ENCODE measurements at places on chromosomes 1 and 21. TPM values are rescaled to one million over a fixed set of nuclear protein-coding genes. Genes with fewer than 3 reads are reported as not detected.

Gene ABCA4
- total RNA-seq, result 0.14 TPM

Gene RGS18
- not detected for total RNA-seq

Gene FNDC5
- not detected for total RNA-seq

Gene CFHR4
- total RNA-seq, result not detected

DNA sequence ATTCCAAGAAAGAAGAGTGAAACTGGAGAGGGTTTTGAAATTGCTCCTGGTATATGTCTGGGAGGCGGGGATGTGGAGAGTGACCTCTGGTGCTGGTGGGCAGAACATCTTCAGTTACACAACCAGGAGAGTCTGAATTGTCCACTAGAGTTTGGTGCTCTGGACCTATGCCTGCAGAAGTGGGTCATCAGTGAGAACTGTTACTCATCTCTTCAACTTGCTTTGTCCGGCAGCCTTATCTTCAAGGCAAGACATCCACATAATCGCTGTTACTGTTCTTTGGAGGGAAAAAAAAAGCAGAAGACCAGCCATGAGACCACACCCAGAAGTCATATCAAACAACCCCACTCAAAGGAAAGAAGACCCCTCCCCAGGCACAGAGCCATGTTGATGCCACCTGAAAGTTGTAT is 14.9 kb downstream of the SH2D1B start:
- H3K4me3 ChIP-seq, result no peak overlapping the region
- DNase-seq, result no peak
- H3K4me1 ChIP-seq, result no peaks in the 10 kb centered on the region
- peaks cover 19% of the 10 kb centered on the region for H3K27me3 ChIP-seq
- H3K36me3 ChIP-seq, result no peaks in the 10 kb centered on the region
- H3K27ac ChIP-seq, result no peak overlapping the region

DNA sequence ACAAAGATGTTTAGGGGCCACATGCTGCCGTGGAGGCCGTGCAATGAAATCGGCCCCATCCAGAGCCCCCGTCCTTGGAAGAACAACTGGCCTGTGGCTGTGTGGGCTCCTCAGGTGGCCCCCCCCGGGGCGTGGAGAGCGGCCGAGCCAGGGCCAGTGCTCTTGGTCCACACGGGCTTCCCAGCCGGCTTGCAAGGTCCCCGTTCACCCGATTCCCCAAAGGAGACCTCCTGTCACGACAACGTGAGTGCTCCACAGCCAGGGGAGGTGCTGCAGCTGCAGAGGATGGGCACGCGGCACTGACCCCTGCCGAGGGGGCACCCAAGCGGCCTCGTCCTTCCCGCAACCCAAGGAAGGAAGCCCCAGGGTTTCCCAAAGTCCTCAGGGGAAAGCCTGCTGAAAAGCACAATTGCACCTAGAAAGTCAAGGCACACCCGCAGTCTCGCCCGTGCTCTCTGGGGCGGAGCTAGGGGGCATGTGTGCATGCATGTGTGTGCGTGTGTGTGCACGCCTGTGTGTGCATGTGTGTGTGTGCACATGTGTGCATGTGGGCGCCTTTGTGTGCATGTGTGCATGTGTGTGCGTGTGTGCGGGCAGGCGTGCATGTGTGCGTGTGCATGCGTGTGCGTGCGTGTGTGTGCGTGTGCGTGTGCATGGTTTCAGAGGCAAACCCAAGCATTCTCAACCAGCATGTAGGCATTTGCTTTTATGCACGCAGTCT is 48.2 kb downstream of the SLX9 start:
- no peaks in the 10 kb centered on the region for H3K27me3 ChIP-seq
- H3K27ac ChIP-seq, result no peak overlapping the region
- H3K4me1 ChIP-seq, result no peaks in the 10 kb centered on the region
- H3K4me3 ChIP-seq, result no peak overlapping the region

GRCh38 chr21:31414263-31415000 is 70.4 kb upstream of the TIAM1 start:
- no peaks in the 10 kb centered on the region for H3K27me3 ChIP-seq
- no peak for DNase-seq
- H3K4me3 ChIP-seq, result no peak overlapping the region
- peaks cover 7% of the 10 kb centered on the region for H3K36me3 ChIP-seq

DNA sequence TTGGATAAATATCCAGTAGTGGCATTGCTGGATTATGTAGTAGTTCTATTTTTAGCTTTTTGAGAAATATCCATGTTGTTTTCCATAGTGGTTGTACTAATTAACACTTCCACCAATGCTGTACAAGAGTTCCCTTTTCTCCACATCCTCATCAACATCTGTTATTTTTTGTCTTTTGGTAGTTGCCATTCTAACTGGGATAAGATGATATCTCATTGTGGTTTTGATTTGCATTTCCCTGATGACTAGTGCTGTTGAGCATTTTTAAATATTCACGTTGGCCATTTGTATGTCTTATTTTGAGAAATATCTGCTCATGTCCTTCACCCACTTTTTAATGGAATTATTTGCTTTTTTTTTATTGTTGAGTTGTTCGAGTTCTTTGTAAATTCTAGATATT is 183.9 kb downstream of the PTPRU start:
- no peak for DNase-seq
- no peaks in the 10 kb centered on the region for H3K36me3 ChIP-seq
- no peak overlapping the region for H3K27ac ChIP-seq
- no peaks in the 10 kb centered on the region for H3K4me1 ChIP-seq
- no peak overlapping the region for H3K4me3 ChIP-seq

DNA sequence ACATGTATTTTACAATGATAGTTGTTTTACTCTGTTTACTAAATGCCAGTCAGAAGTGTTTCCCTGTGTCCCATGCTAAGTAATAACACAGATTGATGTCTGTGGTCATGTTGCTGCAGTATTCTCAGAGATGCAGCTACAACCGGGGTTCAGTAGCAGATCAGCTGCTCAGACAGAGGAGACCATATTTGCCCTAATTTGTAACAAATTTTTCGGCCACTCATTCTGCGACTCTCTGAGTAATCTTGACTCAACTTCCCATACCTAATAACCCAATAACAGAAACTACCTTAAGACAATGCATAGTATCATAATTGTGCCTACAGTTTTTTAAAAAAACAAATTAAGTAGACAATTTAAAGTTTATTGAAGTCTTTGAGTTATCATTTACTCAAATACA is 32.6 kb downstream of the NIBAN1 start:
- H3K36me3 ChIP-seq, result peaks cover 3% of the 10 kb centered on the region
- H3K27ac ChIP-seq, result peak overlapping the region; percentile 35
- H3K27me3 ChIP-seq, result no peaks in the 10 kb centered on the region
- H3K4me1 ChIP-seq, result peaks cover 30% of the 10 kb centered on the region
- no peak overlapping the region for H3K4me3 ChIP-seq

GRCh38 chr21:15713412-15713811 is 16.4 kb upstream of the USP25 start:
- H3K27ac ChIP-seq, result no peak overlapping the region
- H3K36me3 ChIP-seq, result no peaks in the 10 kb centered on the region
- no peaks in the 10 kb centered on the region for H3K4me1 ChIP-seq
- H3K27me3 ChIP-seq, result peaks cover 4% of the 10 kb centered on the region

DNA sequence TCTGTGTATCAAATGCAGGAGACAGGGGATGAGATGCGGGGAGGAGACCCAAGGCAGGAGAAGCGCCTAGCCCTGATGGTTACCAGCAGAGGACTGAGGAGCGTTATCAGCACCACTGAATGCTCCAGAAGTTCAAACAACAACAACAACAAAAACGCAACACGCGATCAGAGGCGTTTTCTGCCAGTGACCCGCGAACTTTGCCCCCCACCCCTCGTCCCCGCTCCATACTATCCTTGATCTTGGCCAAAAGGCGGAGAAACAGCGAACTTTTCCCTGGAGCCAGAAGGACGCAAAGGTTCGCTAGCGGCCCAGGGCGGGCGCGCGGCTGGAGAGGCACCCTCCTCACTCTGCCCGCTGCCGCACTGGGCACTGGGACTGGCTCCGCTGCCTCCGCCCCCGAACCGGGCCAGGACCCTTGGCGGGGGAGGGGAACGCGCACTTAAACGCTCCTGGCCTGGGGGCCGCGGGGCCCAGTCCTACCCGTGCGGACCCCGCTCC is 699 bp downstream of the ECHDC2 start:
- no peaks in the 10 kb centered on the region for H3K36me3 ChIP-seq
- no peak overlapping the region for H3K27ac ChIP-seq
- peaks cover 27% of the 10 kb centered on the region for H3K4me1 ChIP-seq
- no peak for DNase-seq
- no peaks in the 10 kb centered on the region for H3K27me3 ChIP-seq
- H3K4me3 ChIP-seq, result peak overlapping the region; percentile 84

DNA sequence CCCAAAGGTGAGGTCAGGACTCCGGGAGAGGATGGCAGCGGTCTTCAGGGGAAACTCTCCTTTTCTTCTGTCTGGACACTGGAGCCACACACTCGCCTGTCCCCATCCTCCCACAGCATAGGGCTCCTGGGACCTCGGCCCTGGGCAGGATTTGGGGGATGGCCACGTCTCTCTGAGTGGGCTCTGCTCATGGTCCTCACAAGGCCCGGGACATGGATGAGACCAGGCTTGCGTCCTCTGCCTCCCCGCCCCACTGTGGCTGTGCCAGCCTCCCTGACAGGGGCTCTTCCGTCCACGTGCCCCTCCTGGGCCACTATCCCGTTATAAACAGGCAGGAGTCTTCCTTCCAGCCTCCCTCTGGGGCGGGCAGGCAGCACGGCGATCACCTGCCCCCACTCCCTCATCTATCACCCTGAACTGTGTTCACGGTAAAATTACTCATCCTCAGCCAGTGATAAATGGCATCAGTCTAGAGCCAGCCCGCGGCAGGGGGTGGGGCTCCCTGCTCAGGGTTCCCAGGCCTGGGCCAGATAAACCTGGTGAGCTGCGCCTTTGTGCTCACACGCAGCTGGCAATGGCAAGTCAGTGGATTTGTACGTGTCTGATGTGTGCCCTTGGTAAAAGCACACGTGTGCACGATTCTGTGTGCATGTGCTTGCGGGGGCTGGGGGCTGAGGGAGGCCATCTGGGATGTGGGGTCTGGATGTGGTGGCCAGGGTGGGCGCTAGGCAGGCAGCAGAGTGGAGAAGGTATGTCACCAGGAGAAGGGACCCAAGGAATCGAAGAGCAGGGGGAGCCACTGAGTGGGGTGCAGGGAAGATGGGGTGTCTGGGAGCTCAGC is 12.6 kb upstream of the SAMD11 start:
- peak; percentile 38 for DNase-seq
- H3K27ac ChIP-seq, result no peak overlapping the region
- no peak overlapping the region for H3K4me3 ChIP-seq
- peaks cover 3% of the 10 kb centered on the region for H3K4me1 ChIP-seq
- no peaks in the 10 kb centered on the region for H3K36me3 ChIP-seq
- peaks cover 31% of the 10 kb centered on the region for H3K27me3 ChIP-seq

DNA sequence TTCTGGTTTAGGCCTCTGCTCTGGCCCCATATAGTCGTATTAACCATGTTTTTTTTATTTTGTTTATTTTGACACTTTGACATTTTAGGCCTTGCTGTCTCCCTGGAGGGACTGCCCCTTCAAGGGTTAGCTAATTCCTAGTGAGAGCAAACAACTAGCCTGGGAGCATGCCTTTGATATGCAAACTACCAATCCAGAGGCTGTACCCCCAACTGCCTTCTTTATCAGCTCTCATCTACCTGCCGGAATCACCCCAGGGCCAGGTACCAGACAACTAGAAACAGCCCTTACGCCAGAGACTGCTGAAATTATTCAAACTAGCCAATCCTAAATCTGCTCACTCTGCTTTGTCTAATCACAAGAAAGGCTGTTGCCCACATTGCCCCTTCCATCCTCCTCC is 13.0 kb upstream of the ST6GALNAC5 start:
- no peaks in the 10 kb centered on the region for H3K36me3 ChIP-seq
- H3K4me3 ChIP-seq, result no peak overlapping the region
- H3K4me1 ChIP-seq, result no peaks in the 10 kb centered on the region
- no peak for DNase-seq

GRCh38 chr1:24142546-24143534 is at the start of gene IL22RA1:
Gene IL22RA1, minus strand, starts transcription at chr1:24143140. Its CDS starts 58 bp downstream, at chr1:24143082.
- H3K4me3 ChIP-seq, result no peak within 1 kb of the TSS
- no peak within 1 kb of the TSS for H3K27ac ChIP-seq
- H3K4me1 ChIP-seq, result no peaks in the 10 kb centered on the region
- no peak for DNase-seq

DNA sequence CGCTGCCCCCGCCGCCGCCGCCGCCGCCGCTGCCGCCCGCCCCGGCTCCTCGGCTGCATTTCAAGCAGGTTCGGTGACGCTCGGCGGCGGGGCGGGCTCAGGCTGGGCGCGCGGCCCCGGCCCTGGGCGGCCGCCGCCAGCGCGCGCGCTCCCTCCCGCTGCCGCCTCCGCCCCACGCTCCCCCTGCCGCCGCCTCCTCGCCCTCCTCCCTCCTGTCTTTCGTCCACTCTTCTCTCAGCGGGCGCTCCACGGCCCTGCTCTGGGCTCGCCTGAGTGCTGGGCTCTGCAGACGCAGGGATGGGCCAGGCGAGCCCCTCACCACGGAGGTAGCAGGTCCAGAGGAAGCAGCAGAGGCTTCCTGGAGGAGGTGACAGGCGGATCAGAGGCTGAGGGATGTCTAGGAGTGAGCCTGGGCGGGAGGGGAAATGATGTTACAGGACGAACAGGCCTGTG is at the start of gene LRP8:
LRP8 (minus strand) TSS at position 62 of the 453 bp plus-strand sequence. CDS start 158 bp downstream, outside the sequence.
- H3K4me3 ChIP-seq, result peak within 1 kb of the TSS; percentile 92
- no peaks in the 10 kb centered on the region for H3K27me3 ChIP-seq
- H3K36me3 ChIP-seq, result peaks cover 31% of the 10 kb centered on the region

DNA sequence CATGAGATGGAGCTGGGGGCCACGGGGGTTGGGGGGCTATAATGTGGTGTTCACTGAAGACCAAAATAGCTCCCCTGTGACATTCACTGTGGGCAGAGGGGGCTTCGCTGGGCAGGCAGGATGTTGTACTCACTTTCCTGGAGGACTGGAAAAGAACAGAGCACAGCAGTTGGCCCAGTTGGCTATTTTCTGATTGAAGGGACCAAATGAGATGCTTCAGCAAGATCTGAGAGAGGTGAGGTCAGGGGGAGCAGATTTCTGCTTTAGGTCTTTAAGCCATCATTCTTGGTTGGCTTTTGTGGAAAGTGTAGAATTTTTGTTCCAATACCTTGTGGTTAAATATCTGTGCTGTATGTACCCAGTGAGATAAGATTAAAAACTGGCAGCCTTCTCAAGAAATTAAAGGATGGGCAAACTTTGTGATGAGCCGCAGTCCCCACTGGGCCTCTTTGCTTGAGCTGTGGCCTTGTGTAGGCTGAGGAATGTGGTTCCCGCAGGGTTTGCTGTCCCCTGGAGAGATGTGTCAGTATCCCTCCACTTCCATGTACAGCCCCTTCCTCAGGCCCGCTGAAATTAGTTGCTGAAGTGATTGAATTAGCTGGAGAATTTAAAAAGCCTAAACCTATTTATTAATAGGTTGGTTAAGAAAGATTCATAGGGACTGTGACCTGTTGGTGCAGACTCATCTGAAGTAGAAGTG is 80.7 kb downstream of the ATP5PO start:
- H3K36me3 ChIP-seq, result no peaks in the 10 kb centered on the region
- H3K27ac ChIP-seq, result no peak overlapping the region
- H3K4me3 ChIP-seq, result no peak overlapping the region
- H3K27me3 ChIP-seq, result no peaks in the 10 kb centered on the region
- H3K4me1 ChIP-seq, result no peaks in the 10 kb centered on the region

- no peak overlapping the region for H3K4me3 ChIP-seq
- H3K27ac ChIP-seq, result no peak overlapping the region
- H3K36me3 ChIP-seq, result no peaks in the 10 kb centered on the region
- H3K4me1 ChIP-seq, result no peaks in the 10 kb centered on the region
- H3K27me3 ChIP-seq, result peaks cover 2% of the 10 kb centered on the region
- no peak for DNase-seq
Observed at GRCh38 chr1:88433556-88433955, 250.5 kb upstream of the PKN2 start.

GRCh38 chr1:226656601-226657277 is 82.3 kb downstream of the ITPKB start:
- H3K36me3 ChIP-seq, result peaks cover 11% of the 10 kb centered on the region
- no peaks in the 10 kb centered on the region for H3K27me3 ChIP-seq
- H3K4me1 ChIP-seq, result no peaks in the 10 kb centered on the region
- peak overlapping the region; percentile 18 for H3K4me3 ChIP-seq
- H3K27ac ChIP-seq, result peak overlapping the region; percentile 96
